Neuronal stem cell (in vitro differentiated cells): ENCODE measurements at places on chromosomes 11 and 22.
A peak's percentile ranks its signal among the peaks of the same experiment; 100 is the strongest.

- no peak overlapping the region for H3K4me3 ChIP-seq
- H3K36me3 ChIP-seq, result no peaks in the 10 kb centered on the region
- no peak for DNase-seq
- no peaks in the 10 kb centered on the region for H3K27me3 ChIP-seq
- no peak overlapping the region for H3K27ac ChIP-seq
- H3K4me1 ChIP-seq, result no peaks in the 10 kb centered on the region
Measured at GRCh38 chr11:132691848-132692550, 840.3 kb downstream of the OPCML start.

DNA sequence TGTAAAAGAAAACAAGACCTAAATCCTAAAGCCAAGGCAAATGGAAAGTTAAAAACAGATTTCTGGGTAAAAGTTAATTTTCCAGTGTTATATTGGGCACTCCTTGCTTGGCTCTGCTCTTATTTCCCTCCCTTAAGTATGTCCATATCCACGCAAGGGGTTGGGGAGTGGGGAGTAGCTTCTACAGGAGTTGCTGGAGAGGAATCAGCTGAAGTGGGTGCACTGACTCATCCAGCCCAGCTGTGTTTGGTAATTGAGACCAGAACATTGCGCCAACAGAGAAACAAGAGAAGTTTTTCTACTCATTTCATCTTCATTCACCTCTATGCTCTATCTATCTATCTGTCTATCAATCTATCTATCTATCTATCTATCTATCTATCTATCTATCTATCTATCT lies 298.4 kb upstream of the PDGFD start:
- DNase-seq, result no peak
- no peaks in the 10 kb centered on the region for H3K27me3 ChIP-seq
- H3K36me3 ChIP-seq, result no peaks in the 10 kb centered on the region

DNA sequence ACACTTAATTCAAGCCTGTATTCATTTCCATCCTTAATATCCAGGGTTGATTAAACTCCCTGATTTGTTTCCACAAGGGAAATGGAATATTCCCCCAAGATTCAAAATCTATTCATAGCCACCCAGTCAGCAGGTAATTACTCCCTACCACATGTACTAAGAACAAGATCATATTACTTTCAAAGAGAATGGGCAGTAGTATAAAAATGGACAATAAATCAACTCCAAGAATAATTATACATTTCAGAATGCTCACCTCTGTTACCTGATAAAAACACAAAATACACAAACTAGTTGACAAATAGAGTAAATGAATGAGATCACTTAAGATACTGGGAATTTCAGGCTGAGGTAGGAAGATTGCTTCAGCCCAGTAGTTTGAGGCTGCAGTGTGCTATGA lies 8.5 kb upstream of the FEZ1 start:
- no peaks in the 10 kb centered on the region for H3K27me3 ChIP-seq
- no peaks in the 10 kb centered on the region for H3K36me3 ChIP-seq
- DNase-seq, result no peak
- no peak overlapping the region for H3K4me3 ChIP-seq

DNA sequence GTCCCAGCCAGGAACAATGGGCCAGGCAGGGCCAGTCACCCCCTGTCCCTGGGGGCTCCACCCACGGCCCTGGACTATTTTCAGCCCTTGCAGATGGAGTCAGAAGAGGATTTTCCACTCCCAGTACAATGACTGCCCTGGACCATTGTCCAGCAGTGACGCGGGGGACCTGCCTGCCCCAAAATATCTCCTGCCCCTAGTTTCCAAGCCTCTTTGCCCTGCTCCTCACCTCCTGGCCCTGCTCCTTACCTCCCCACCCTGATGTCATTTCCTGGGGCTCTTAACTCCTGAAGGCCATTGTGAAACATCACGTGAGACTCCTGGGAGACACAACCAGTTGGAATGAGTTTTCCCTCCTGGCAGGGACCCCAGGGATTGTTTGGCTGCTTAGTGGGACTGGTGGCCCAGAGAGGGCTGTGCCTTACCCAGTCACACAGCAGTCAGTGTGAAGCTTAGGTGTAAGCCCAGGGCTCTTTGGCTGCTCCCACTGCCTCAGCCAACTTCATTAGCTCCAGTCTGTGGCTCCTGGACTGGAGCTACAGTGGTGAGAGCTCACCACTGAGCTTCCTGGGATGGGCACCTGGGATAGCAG lies 22.2 kb downstream of the P2RY2 start:
- H3K4me1 ChIP-seq, result peaks cover 15% of the 10 kb centered on the region
- H3K4me3 ChIP-seq, result no peak overlapping the region
- H3K27ac ChIP-seq, result no peak overlapping the region
- DNase-seq, result no peak
- no peaks in the 10 kb centered on the region for H3K36me3 ChIP-seq

GRCh38 chr11:103924166-103925013 lies 112.0 kb upstream of the DDI1 start:
- H3K27me3 ChIP-seq, result no peaks in the 10 kb centered on the region
- H3K27ac ChIP-seq, result no peak overlapping the region
- no peak overlapping the region for H3K4me3 ChIP-seq

GRCh38 chr11:30019481-30019880 lies 2.7 kb upstream of the KCNA4 start:
- no peak overlapping the region for H3K4me3 ChIP-seq
- H3K27ac ChIP-seq, result no peak overlapping the region
- DNase-seq, result no peak
- H3K36me3 ChIP-seq, result no peaks in the 10 kb centered on the region
- H3K27me3 ChIP-seq, result peaks cover 20% of the 10 kb centered on the region

DNA sequence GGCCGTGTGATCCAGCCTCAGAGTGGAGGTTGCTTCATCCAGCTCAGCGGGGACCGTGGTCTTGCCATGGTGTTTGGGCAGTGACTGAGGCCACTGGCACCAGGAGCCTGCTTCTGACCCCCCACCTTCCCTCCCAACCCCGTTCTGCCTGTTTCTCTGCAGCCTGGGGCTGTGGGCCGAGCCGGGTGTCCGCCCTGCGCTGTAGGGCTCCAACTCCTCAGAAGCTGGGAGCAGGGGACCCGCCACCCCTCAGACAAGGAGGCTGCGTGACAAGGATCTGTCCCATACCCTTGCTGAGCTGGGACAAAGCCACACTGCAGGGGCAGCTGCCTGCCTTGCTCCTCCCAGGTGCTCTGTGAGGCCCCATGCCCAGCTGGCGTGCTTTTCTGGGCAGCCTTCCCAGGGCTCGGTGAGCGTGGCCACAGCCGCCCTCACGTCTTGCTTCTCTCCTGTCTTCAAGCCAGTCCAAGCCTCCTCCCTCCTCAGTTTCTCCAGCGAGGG lies 11.7 kb upstream of the ARFGAP3 start:
- H3K27me3 ChIP-seq, result no peaks in the 10 kb centered on the region
- DNase-seq, result no peak
- H3K4me3 ChIP-seq, result no peak overlapping the region
- peaks cover 24% of the 10 kb centered on the region for H3K36me3 ChIP-seq

DNA sequence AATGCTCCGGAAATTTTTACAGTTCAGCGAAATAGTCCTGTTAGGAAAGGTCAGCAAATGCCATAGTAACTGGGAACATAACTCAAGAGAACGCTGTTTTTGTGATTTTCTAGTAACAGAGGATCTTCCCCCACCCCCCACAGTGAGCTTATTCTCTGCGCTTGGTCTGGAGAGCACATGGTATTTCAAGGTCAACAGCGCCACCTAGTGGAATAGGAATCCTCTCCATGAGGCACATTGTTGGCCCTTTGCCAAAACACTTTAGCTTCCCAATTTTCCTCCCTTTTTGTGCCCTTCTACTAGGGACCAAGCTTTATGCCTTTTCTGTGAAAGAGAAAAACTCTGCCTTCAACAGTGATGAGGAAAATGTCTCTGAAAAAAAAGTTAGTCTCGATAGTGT lies 13.2 kb upstream of the OR4C12 start:
- H3K27ac ChIP-seq, result no peak overlapping the region
- H3K4me1 ChIP-seq, result no peaks in the 10 kb centered on the region
- no peaks in the 10 kb centered on the region for H3K27me3 ChIP-seq
- DNase-seq, result no peak
- no peak overlapping the region for H3K4me3 ChIP-seq

DNA sequence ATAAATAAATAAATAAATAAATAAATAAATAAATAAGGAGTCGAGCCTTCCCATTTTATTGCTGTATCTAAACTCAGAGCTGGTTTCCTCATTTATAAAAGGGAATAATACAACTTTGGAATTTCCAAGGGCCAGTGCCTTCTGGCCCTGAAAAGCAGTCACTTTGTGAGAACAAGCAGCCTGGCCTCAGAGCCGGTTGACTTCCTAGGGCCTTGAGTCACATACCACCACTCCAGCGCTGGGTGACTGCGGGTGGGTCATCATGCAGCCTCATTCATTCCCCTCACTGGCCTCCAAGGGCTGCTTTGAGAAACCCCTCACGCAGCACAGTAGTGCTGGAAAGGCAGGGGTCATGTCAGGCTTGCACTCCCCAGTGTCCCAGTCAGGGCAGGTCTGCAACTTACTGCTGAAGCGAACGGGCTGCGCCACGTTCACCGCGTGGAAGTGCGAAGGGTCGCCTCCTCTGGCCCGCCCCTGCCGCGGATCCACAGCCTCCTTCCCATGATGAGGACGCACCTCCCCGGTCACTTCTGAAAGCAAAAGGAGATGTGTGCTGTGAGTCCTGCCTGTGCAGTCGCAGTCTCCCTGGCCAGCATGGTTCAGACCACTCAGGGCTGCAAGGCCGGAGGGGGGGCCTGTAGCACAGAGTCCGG lies 54.4 kb downstream of the DGCR2 start:
- H3K4me1 ChIP-seq, result no peaks in the 10 kb centered on the region
- H3K36me3 ChIP-seq, result peaks cover 46% of the 10 kb centered on the region
- DNase-seq, result no peak
- H3K4me3 ChIP-seq, result no peak overlapping the region

- no peaks in the 10 kb centered on the region for H3K4me1 ChIP-seq
- H3K4me3 ChIP-seq, result no peak overlapping the region
Measured at GRCh38 chr11:98455500-98456307, 565.0 kb upstream of the CNTN5 start.

DNA sequence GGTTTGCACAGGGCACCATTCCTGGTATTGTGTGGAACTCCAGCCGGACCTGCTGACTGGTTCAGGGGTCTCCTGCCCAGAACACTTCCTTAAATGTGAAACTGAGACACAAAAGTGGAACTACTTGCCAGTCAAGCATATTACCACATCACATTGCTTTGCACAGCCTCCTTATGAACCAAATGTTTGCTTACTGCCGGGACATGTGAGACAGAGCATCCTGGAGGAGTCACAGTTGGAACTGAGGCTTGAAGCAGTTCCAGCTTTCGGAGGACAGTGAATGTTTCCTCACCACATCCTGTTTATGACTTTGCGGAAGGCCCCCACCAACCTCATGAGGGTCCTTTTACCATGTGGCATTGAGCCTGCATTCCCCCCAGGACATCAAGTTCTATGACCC lies 105.8 kb upstream of the ARHGAP42 start:
- no peaks in the 10 kb centered on the region for H3K27me3 ChIP-seq
- no peaks in the 10 kb centered on the region for H3K36me3 ChIP-seq
- no peak overlapping the region for H3K27ac ChIP-seq
- H3K4me1 ChIP-seq, result no peaks in the 10 kb centered on the region

DNA sequence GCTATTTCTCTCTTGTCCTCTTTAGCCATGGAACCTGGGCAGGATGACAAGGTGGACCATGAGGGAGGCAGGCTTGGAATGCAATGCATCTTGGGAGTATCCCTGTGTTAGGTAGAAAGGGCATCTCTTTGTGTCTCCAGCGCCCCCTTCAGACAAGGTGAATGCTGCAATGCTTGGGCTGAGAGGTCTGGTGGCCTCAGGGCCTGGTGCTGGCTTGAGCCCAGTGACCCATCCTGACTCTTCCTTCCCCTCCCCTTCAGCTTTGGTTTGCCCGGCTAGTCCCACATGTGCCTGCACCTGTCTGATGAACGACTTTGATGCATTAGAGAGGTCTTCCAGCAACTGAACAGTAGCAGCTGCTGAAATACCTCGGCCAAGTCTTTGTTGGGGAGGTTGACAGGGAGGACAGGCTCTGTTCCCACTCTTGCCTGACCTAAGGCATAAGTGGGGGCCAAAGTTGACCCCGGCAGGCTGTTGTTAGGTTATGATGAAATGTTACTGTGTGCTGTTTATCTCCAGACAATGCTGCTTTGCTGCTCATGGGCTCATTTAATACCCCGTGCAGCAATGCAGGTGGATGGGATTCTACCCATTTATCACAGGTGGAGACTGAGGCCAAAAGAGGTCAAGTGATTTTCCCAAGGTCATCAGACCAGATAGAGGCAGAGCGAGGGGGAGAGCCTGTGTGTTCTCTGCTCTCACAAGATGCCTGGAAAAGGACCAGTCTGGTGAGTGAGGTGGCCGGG lies 22.5 kb downstream of the MYO18B start:
- no peaks in the 10 kb centered on the region for H3K36me3 ChIP-seq
- DNase-seq, result no peak

DNA sequence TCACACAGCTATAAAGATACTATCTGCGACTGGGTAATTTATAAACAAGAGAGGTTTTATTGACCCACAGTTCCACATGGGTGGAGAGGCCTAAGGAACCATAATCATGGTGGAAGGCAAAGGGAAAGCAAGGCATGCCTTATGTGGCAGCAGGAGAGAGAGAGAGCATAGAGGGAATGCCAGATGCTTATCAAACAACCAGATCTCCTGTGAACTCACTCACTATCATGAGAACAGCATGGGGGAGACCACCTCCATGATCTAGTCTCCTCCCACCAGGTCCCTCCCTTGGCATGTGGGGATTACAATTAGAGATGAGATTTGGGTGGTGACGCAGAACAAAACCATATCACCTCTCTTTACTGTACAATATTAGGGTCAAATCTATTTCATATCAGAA lies 1101.6 kb upstream of the RAG2 start:
- no peaks in the 10 kb centered on the region for H3K36me3 ChIP-seq
- no peak overlapping the region for H3K4me3 ChIP-seq
- no peaks in the 10 kb centered on the region for H3K27me3 ChIP-seq
- no peak for DNase-seq
- no peak overlapping the region for H3K27ac ChIP-seq

GRCh38 chr11:106999196-106999595 lies 19.1 kb downstream of the GUCY1A2 start:
- DNase-seq, result no peak
- no peak overlapping the region for H3K27ac ChIP-seq
- H3K27me3 ChIP-seq, result no peaks in the 10 kb centered on the region
- no peaks in the 10 kb centered on the region for H3K36me3 ChIP-seq
- H3K4me3 ChIP-seq, result no peak overlapping the region

GRCh38 chr11:124798991-124799347 lies 1.2 kb downstream of the MSANTD2 start:
- H3K36me3 ChIP-seq, result peaks cover 2% of the 10 kb centered on the region
- peaks cover 12% of the 10 kb centered on the region for H3K4me1 ChIP-seq
- peak overlapping the region; percentile 52 for H3K4me3 ChIP-seq
- no peak for DNase-seq
- H3K27ac ChIP-seq, result peak overlapping the region; percentile 99
- H3K27me3 ChIP-seq, result no peaks in the 10 kb centered on the region

DNA sequence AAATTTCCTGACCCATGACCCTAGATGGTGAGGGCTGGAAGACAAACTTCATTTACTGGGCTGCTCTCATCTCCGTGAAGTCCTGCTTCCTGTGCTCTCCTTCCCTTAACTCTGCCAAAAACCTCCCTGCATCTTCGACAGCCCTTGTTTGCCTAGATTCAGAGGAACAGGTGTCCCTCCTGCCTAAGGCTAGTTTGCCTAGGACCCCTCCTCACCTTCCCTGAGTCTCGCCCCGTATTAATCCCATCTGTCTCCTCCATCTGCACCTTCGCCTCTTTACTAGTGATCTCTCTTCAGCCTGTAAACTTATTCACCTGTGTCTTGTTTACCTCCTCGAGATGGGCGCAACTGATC lies 33.1 kb downstream of the EIF3F start:
- peaks cover 4% of the 10 kb centered on the region for H3K4me1 ChIP-seq
- H3K27ac ChIP-seq, result no peak overlapping the region
- peaks cover 34% of the 10 kb centered on the region for H3K27me3 ChIP-seq
- no peak overlapping the region for H3K4me3 ChIP-seq
- H3K36me3 ChIP-seq, result no peaks in the 10 kb centered on the region

GRCh38 chr22:17578136-17578754 lies 14.9 kb downstream of the SLC25A18 start:
- H3K4me1 ChIP-seq, result peaks cover 11% of the 10 kb centered on the region
- H3K27ac ChIP-seq, result no peak overlapping the region
- no peak overlapping the region for H3K4me3 ChIP-seq
- no peaks in the 10 kb centered on the region for H3K27me3 ChIP-seq
